ENCODE measurements at places on chromosomes 1 and 21. TPM values are rescaled to one million over a fixed set of nuclear protein-coding genes. Genes with fewer than 3 reads are reported as not detected.

The SRGAP2C gene
- 13.9 TPM for polyA plus RNA-seq

The PTPN7 gene
- polyA plus RNA-seq = 0.16 TPM

The ADORA3 gene
- polyA plus RNA-seq = not detected

The BARHL2 gene
- not detected for polyA plus RNA-seq
